ENCODE measurements at places on chromosomes 6 and 20. TPM values are rescaled to one million over a fixed set of nuclear protein-coding genes. Genes with fewer than 3 reads are reported as not detected.

The HLA-G gene
- total RNA-seq = not detected

The SSTR4 gene
- 0.54 TPM for total RNA-seq

The SAYSD1 gene
- 20.8 TPM for total RNA-seq

GRCh38 chr6:105844275-105844883 is 241.8 kb upstream of the PRDM1 start:
- no peak for DNase-seq

GRCh38 chr20:20000211-20000968 is 16.8 kb upstream of the NAA20 start:
- DNase-seq = no peak

DNA sequence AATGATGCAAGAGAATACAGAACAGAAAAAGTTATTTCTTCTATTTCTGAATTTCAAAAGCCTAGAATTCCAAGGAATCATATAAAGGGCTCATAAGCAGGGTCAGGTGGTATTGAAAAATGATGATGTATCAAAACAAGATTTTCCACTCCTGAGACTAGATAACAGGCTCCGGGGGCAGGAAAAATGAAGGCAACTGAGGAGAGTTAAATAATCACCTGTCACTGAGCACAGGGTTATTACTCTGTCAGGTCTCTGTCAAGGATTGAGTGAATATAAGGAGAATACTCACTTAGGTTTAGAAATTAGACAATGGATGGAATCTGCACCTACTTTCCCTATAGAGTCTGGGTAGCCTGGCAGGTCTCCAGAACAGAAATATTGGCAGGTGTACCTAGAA is 76.1 kb upstream of the KHDRBS2 start:
- no peak for DNase-seq

DNA sequence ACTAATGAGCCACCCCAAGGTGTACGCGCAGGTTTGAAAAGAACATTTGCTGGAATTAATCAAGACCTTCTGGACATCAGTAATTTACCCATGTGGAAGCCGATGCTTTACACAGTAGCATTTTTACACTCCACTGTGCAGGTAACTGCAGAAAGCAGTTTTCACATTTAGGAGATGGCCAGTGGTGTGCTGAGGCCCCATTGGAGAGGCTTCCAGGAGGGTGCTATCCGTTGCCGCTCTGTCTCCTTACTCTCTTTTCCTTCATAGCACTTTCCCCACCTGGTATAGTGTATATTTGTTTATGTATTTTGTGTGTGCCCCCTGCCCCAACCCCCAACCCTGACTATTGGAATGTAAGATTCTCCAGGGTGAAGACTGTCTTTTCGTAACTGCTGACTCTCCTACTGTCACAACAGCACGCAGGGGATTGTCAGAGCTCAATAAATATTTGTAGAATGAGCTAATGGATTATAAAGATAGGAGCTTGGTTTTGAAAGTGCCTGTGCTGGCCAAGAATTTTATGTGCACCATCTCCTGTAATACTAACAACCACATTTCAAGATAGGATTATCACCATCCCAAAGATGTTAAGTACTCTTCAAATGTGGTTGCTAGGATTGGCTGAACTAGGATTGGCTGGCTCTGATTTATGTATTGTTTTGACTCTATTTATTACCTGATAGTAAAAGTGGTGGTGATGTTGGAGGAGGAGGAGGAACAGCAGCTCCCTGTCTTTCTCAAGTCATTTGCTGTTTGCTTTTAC is 74.0 kb upstream of the GLP1R start:
- no peak for DNase-seq

- DNase-seq = no peak
Measured at GRCh38 chr6:106257195-106257594, 68.4 kb downstream of the ATG5 start.

The STMND1 gene
- 0.36 TPM for total RNA-seq

DNA sequence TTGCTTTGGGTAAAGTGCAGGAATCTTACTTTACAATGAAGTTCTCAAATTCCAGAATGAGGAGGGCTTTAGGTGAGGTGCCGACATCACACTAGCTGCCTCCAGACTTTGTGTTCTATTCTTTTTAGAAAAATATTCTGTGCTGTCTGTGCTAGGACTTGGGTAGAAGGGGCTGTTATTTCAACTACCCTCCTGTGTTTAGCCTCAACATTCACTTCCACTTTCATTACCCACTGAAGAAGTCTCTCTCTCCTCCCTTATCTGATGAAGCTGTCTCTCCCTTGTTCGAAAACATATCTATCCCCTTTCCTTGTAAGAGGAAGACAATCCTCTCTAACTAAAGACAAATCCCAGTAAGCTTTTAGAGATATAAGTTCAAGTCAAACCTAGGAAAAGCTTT is 25.0 kb upstream of the BRPF3 start:
- DNase-seq = no peak

- no peak for DNase-seq
Measured at GRCh38 chr6:142871910-142872331, 73.1 kb downstream of the HIVEP2 start.

DNA sequence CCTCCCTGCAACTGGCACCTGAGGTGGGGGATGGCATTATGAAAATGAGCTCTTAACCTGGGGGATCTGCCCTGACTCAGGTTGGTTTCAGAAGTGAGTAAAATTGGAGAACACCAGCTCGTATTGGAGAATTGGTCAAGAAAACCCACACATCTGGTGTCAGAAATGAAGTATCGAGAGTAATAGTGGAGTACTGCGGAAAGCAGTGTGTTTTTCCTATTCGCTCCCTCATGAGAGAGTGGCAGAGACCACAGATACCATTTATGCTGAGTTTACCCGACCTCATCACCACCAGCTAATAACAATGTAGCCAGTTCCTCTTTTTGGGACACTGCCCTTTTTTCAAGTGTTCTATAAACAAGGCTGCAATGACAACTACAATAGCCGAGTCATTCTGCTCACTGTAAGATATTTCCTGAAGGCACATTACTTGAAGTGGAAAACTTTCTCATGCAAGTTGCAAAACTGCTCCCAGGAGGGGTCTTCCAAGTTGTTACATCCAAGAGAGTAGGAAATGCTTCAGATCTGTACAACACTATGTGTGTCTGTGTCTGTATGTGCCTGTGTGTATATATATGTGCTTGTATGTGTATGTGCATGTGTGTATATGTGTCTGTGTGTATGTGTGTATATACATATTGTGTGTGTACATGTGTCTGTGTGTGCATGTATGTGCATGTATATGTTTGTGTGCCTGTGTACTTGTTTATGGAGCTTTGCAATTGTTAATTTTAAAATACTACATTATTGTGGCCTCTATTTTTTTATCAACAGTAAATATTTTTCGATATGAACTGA is 106.0 kb upstream of the CST7 start:
- no peak for DNase-seq

DNA sequence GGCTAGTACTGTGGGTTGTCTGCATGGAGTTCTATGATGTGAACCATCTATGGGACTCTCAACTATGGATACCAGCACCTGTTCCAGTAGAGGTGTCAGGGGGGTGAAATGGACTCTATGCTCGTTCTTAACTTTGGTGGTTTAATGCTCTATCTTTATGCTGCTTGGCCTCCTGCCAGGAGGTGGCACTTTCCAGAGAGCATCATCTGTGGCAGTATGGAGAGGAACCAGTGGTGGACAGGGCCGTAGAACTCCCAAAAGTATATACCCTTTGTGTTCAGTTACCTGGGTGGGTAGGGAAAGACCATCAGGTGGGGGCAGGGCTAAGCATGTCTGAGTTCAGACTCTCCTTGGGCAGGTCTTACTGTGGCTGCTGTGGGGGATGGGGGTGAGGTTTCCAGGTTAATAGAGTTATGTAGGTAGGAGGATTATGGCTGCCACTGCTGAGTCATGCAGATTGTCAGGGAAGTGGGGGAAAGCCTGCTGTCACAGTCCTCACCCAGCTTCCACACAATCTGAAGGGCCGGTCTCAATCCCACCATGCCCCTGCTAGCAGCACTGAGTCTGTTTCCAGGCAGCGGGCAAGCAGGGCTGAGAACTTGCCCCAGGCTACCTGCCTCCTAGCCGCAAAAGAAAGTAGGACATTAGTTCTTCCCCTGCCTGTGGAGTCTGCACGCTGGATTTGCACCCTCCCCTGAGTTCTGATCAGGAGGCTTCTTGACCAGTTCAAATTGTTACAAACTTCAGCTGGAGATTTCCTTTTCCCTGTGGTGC is 284.0 kb downstream of the KCNQ5 start:
- no peak for DNase-seq

GRCh38 chr6:122400121-122400450 is 634 bp downstream of the HSF2 start:
- no peak for DNase-seq

GRCh38 chr20:32670773-32671455 is 2.8 kb downstream of the C20orf203 start:
- DNase-seq = no peak

- no peak for DNase-seq
Measured at GRCh38 chr6:136593748-136594490, 43.7 kb upstream of the MAP7 start.

DNA sequence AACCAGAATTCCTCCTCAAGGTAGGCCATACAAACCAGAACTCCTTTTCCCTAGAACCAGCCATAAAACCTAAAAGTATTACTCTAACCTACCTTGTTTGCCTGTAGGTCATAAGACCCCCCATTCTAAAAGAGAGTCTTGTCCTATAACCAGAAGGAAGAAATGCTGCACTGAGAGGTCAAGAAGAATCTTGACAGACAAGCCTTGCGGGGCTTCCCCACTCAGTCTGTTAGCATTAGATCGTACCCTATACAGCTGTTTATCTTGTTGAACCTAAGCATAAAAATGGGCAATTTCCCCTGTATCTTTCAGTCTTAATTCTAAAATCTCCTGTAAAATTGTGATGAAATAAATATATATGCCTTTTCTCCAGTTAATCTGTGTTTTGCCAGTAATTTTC is 52.3 kb upstream of the HFE start:
- DNase-seq = no peak

DNA sequence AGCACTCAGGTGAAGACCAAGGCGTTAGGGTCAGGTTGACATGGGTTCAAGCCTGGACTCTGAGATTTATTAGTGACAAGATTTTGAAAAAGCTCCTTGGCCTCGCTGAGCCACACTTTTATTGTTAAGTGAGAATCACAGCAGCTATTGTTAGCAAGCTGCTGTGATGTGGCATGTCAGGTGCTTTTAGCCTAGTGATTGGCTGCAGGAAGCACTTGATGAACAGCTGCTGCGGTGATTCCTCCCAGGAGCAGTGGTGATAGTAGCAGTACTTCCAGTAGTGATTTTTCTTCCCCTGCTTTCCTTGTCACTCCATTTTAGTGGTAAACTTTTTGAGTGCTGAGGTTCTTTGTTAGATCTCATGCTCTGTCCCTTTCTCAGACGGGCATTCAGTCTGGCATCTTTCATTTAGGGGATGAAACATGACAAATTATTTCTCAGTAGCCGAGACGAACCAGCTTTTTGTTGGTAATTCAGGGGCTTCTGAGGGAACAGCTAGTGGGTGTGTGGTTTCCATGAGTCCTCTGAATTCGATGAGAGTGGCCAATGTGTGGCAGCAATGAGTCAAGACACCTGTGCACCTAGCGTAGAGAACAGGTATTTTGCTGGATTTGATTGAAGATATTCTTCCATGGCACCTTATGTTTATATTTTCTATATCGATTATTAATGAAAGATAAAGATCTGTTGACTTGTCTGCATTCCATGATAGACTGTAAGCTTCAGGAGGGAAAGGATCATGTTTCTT is 696.7 kb downstream of the DHX35 start:
- DNase-seq = no peak

DNA sequence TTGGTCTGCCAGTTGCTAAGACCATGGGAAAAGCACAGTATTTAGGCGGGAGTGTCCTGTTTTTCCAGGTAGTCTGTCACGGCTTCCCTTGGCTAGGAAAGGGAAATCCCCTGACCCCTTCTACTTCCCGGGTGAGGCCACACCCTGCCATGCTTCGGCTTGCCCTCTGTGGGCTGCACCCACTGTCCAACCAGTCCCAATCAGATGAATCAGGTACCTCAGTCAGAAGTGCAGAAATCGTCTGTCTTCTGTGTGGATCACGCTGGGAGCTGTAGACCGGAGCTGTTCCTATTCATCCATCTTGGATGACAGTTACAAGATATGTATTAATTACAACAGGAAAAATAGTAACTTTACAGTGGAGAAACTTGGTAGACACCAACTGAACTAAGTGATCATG is 188.2 kb downstream of the TPBG start:
- DNase-seq = no peak

Data from cerebellum (tissue), 4 donors.